ENCODE measurements at places on chromosomes 13 and 19.

DNA sequence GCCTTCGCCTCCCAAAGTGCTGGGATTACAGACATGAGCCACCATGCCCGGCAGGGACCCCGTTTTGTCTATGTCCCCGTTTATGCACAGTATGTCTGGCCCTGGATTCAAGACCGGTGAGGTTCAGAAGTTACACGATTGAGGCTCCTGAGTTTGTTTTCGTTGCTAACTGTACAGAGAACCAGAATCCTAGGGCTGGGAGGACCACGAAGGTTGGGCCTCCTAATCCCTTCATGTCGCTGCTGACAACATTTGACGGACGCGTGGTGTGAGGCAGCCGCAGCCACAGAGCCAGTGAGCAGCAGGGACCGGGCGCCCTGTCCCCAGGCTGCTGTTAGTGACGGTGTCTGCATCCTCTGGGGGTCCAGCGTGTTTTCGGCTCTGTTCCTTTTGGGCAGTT lies 91.4 kb downstream of the ATP11A start:
- DNase-seq = no peak

DNA sequence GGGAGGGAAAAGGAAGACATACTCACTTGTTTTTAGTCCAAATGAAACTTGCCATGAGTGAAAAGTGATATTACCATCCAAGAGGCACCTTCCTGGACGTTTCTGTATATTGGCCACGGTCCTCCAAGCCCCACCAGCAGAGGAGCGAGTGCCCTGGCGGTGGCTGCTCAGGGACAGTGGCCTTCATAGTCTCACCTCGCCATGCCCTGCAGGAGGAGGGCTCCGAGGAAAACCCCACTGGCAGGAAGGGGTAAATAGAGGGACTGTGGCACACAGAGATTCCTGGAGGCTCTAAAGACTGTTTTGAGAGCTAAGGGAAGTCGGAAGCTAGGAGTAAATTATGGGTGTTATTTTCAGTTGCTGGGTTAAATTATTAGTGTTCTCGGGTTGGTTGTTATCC lies 98.4 kb upstream of the UBL3 start:
- no peak for DNase-seq

- no peak for DNase-seq
Observed at GRCh38 chr19:20107301-20107700, 29.5 kb downstream of the ZNF90 start.

GRCh38 chr13:87851410-87851809 lies 180.2 kb downstream of the SLITRK5 start:
- no peak for DNase-seq

- DNase-seq = no peak
Observed at GRCh38 chr13:25908366-25908765, 143.4 kb downstream of the SHISA2 start.

- peak; percentile 27 for DNase-seq
Observed at GRCh38 chr13:70964874-70965273, 856.6 kb upstream of the KLHL1 start.

- DNase-seq = peak; percentile 90
Observed at GRCh38 chr19:11382898-11383705, 1.0 kb downstream of the EPOR start.

DNA sequence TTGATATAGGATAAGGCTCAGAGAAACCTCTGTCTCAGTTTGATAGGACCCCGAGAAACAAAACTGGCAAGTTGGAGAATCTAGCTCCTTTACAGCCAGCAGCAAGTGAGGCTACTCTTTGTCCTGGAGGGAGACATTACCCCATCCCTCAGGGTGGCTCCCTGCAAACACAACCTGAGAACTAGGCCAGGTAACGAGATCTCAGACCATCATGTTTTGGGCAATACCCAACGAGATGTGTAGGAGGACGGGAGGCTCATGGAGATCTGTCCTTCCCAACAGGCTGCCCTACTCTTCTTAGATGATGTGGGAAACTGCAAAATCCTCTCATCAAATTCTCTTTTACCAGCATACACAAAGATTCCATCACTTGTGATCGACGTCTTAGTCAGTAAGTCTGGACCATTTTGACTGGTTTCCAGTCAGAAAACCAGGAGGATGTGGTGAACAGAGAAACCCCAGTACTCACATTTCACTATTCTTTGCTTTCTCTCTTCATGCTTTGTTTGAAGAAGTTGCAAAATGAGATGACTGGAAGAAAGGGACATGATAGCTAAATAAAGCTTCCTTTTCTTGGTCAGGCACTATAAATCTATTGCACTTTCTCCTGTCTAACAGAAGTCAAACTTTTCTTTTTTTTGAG lies 6.0 kb upstream of the CTU1 start:
- no peak for DNase-seq

DNA sequence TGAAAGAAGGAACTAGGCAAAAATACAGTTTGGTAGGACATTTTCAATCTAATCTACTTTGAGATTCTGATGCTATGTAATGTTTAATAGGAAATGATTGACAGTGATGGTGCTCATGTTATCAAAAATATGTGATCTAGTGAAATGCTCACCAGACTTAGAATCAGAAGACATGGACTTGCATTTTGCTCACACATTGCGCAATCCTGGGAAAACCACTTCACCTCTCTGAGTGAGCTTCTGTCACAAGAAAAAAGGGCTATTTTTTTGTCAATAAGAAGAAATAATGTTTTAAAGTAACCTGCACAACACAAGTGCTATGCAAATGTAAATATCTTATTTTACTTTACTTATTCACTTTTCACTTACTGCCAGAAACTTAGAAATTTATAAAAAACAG lies 380.9 kb upstream of the HTR2A start:
- no peak for DNase-seq

GRCh38 chr13:94656766-94657165 lies 55.1 kb downstream of the GPR180 start:
- DNase-seq = peak; percentile 63

DNA sequence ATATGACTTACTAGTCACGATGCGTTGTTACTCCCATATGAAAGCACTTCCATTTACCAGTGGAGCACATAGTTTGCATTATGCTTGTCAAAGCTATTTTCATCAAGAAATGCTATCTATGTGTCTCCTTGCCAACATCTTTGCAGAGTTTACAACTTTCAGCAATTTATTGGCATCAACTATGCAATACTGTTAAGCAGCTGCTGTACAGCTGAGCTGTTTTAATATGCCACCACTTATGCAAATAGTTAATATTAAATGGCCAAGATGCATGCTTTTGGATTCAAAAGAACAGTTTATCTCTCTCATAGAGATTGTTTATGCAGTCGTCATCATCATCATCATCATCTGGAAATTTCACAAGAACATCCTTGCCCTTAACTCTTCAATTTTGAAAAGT lies 67.9 kb upstream of the KLF5 start:
- no peak for DNase-seq

DNA sequence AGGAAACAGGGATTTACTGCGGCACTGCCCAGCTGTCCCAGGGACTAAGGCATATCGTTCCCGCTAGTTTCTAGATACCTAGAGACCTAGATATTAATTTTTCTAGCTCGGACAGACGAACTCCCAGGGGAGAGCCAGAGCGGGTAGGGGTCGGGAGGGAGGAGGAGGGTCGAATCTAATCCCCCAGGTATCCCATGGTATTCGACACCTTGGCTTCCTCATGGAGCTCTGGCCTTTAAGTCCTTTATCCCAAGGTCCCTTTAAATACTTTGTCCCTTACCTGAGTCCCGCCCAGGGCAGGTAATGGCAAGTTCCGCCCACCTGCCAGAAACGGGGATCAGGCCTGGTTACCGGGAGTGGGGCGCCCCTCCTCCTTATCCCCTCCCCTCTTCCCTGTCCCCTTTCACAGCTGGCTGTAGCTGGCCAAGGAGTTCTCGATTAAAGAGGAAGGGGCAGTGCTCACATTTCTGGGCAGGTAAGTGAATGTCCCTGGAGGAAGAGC lies at the start of gene PRRG2:
PRRG2 (plus strand) TSS at position 310 of the 502 bp plus-strand sequence. CDS start 1,904 bp downstream, outside the sequence.
- DNase-seq = no peak

DNA sequence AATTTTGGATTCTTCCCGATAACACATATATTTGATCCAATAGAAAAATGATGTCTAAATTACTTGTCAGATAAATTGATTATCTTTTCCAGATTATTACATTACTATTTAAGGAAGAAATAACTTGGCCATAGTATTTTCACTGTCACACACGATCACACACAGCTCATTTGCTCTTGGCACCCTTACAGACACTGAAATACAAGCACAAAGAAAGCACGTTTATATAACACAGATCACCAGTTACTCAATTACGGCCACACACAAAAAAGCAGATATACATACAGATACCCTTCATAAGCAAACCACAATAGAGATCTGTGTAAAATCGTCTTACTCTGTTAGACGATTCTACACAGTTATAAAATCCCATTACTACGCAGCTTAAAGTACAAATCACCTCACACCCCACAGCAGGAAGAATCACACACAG lies 716 bp upstream of the ZNF420 start:
- DNase-seq = no peak

DNA sequence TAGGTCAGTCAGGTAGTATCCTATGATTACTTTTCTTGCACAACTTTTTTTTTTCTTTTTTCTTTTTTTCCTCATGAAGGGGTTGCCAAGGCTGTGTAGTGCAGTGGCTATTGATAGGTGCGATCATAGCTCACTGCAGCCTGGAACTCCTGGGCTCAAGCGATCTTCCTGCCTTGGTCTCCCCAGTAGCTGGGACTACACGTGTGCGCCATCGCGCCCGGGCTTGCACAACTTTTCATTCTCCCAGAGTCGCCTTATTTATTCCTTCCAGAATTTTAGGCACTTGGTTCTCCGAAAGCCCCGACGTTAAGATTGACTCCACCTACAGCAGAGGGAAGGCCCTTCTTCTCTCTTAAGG lies 867 bp upstream of the ZNF613 start:
- DNase-seq = no peak

GRCh38 chr13:113647351-113648215 lies 10.4 kb downstream of the ATP4B start:
- peak; percentile 86 for DNase-seq

GRCh38 chr19:17549085-17549740 lies 6.2 kb upstream of the COLGALT1 start:
- no peak for DNase-seq

DNA sequence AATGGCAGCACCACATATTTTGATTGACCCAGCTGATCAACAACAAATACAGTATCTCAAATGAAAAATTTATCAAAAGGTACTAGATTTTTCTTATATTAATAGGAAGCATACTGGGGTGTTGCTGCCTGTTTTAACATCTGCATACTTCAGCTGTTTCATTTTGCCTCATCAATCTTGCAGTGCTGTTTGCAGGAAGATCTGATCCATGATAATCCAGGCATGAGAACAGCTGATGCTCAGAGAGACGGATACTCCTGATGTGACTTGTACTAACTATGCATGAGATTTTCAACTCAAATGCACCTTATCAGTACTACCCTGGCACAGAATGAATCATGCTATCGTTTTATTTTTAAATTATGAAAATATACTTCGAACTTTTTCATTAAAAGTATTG lies 2136.8 kb downstream of the PCDH9 start:
- no peak for DNase-seq

- DNase-seq = peak; percentile 81
Observed at GRCh38 chr19:48858984-48859710, 9.3 kb downstream of the PLEKHA4 start.

- DNase-seq = no peak
Observed at GRCh38 chr13:77898097-77898496, 20.5 kb downstream of the EDNRB start.

GRCh38 chr19:45247136-45247535 lies 1.9 kb upstream of the EXOC3L2 start:
- no peak for DNase-seq

GRCh38 chr13:45320876-45321629 lies 19.9 kb downstream of the TPT1 start:
- DNase-seq = no peak

DNA sequence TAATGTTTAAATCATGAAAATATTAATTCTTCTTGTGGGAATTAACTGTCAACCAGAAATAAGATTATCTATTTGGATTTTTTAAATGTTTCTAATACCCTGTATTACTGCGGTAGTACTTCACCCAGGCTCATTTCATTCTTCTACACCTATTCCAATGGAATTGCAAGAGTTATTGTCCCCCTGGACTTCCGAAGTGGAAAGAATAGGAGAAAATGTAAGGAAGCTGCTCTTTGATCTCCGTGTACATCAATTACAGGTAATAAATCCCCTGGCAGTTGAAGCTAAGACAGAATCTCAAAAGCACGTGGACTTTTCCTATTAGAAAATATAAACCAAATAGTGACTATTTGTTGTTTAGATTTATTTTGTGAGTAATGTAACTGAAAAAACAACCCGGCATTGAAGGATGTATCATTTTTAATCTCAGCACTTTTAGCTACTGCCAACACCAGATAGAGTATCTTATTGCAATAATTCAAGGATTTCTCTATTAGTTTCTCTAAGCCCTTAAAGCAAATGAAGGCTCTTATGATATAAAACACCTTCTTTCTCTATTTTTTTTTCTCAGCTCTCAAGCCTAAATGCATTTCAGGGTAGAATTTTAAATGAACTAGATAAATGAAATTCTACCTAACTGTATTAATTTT lies 77.3 kb downstream of the MZT1 start:
- DNase-seq = no peak

GRCh38 chr13:74409551-74409950 lies 275.3 kb upstream of the KLF12 start:
- no peak for DNase-seq
